ENCODE measurements at places on chromosomes 6 and 20. TPM values are rescaled to one million over a fixed set of nuclear protein-coding genes. Genes with fewer than 3 reads are reported as not detected.

DNA sequence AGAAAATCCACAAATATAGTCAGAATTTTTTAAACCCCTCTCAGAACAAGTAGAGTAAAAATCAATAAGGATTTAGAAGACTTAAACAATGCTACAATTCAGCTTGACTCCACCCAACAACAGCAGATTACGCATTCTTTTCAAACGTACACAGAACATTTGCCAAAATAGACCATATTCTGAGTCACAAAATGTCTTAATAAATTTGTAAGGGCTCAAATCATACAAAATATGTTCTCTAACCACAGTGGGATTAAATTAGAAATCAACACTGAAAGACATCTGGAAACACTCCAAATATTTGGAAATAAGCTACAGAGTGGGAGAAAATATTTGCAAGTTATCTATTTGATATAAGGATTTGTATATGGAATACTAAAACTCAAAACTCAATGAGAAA lies 164.2 kb upstream of the AKAP12 start:
- no peak for DNase-seq

DNA sequence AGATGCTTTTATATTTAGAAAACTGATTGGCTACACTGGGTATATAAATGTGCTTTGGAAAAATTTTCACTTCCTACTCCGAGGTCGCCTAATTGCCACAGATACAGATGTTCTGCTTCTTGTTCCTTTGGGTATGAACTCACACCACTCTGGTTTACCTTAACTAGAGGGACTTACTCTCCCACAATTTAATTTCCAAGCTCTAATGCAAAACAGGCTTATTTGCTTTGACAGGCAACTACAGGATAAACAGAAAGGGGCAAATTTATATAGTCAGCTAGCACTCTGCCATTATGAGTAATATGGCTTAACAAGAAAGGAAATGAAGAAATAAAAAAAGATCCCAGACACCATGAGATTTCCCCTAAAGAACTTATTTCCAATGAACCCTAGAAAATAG lies 156.9 kb upstream of the ZFP64 start:
- DNase-seq = no peak

DNA sequence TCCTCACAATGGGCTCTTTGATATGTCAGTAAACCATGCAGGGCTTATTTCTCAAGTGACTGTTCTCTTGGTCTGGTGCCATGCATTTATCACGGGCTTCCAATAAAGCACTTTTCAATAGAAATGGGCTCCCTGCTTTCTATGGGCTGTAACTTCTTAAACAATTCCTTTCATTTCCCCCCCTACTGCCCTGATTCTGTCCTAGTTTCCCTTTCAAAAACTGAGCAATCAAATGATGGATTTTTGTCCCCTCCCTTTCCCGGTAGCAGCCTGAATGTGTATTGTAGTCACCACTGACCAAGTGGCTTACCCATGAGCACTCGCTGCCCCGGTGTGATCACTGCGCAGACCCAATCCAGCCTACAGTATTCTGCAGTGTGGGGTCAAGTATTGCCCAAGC lies 13.9 kb downstream of the RPS10 start:
- no peak for DNase-seq

- peak; percentile 61 for DNase-seq
Observed at GRCh38 chr6:136737871-136738691, 54.2 kb downstream of the MAP3K5 start.

GRCh38 chr6:122578961-122579360 lies 31.2 kb upstream of the PKIB start:
- DNase-seq = no peak

GRCh38 chr20:33526769-33527168 lies 36.9 kb downstream of the CBFA2T2 start:
- no peak for DNase-seq

GRCh38 chr20:25491446-25492038 lies 84.1 kb downstream of the GINS1 start:
- DNase-seq = no peak

GRCh38 chr6:44665143-44665542 lies 277.6 kb downstream of the CDC5L start:
- no peak for DNase-seq

The PRPH2 gene
- 0.32 TPM for total RNA-seq

The CST5 gene
- total RNA-seq = not detected
